ENCODE measurements at places on chromosomes 1 and 21.

- no peak for DNase-seq
Observed at GRCh38 chr1:10670190-10670589, 126.3 kb downstream of the CASZ1 start.

DNA sequence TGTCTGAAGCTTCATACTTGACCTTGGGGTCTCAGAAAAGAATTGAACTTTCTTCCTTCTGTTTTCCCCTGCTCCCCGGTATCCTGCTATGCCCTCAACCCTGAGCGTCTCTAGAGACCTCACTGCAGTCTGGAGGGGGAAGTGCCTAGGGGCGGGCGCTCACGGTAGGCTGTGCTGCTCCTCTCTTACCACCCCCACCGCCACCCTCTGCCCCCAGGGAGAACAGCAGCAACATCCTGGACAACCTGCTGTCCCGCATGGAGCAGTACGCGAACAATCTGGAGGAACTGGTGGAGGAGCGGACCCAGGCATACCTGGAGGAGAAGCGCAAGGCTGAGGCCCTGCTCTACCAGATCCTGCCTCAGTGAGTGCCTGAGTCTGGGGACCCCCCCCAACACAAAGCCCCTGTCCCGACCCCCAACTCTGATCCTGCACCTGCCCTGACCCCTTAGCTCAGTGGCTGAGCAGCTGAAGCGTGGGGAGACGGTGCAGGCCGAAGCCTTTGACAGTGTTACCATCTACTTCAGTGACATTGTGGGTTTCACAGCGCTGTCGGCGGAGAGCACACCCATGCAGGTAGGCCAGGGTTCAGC, 10.3 kb downstream of the NPR1 start:
- DNase-seq, result no peak

DNA sequence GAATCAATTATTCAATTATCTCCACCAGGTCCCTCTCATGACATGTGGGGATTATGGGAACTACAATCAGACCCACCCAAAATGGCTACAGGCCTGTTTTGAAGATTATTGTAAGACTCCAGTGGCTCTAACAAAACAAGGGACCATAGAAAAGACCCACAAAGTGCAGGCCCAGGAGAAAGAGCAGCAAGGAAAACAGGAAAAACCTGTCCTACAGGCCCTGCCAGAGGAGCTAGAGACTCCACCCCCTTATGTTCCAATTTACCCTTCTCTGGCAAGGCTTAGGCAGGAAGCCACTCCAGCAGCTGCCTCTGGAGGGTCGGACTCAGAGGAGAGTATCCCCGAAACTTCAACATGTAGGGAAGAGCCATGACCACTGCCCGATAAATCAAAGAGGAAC, 96.5 kb downstream of the LIPI start:
- DNase-seq, result peak; percentile 43

GRCh38 chr1:225435487-225435886, 7.6 kb upstream of the LBR start:
- DNase-seq, result no peak

DNA sequence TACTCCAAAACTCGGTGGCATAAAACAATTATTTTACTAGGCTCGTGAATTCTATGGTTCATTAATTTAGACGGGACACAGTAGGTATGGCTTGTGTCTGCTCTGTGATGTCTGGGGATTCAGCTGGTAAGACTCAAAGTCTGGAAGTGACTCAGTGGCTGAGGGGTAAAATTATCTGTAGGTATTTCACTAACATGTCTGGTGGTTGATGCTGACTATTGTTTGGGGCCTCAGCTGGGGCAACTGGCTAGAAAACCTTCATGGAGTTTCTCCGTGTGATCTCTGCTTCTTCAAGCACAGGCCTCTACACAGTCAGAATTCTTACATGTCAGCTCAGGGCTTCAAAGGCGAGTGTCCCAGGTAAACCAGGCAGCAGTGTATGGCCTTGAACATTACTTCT, 41.2 kb upstream of the KLF17 start:
- DNase-seq, result no peak

- DNase-seq, result no peak
Observed at GRCh38 chr1:153150846-153151245, at the start of gene SPRR2G. Gene SPRR2G (minus strand): TSS chr1:153150890. CDS start chr1:153150110, 780 bp downstream.

DNA sequence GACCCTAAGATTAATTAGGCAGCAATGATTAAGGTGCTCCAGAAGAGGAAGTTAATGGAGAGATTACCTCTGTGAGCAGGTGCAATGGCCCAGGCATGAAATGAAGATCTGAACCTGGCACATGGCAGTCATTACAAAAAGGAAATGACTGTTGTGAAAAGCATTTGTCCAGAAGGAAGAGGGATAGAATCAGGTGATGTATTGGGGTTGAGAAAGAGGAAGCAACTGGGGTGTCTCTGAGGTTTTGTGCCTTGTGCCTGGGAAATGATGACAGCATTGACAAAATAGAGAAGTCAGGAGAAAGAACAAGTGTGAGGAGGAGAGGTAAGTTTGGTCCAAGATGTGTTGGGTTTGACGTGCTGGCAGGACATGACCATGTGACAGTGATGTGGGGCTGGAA, 5.6 kb downstream of the CRCT1 start:
- no peak for DNase-seq

DNA sequence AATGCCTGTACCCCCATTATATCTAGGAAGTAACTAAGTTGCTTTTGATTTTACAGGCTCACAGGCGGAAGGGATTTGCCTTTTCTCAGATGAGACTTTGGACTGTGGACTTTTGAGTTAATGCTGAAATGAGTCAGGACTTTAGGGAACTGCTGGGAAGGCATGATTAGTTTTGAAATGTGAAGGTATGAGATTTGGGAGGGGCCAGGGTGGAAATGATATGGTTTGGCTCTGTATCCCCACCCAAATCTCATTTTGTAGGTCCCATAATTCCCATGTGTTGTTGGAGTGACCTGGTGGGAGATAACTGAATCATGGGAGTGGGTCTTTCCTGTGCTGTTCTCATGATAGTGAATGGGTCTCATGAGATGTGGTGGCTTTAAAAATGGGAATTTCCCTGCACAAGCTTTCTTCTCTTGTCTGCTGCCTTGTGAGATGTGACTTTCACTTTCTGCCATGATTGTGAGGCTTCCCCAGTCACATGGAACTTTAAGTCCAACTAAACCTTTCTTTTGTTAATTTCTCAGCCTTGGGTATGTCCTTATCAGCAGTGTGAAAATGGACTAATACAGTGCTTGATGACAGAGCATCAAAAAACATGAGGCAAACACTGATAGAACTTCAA, 1119.5 kb downstream of the PLA2G4A start:
- no peak for DNase-seq

DNA sequence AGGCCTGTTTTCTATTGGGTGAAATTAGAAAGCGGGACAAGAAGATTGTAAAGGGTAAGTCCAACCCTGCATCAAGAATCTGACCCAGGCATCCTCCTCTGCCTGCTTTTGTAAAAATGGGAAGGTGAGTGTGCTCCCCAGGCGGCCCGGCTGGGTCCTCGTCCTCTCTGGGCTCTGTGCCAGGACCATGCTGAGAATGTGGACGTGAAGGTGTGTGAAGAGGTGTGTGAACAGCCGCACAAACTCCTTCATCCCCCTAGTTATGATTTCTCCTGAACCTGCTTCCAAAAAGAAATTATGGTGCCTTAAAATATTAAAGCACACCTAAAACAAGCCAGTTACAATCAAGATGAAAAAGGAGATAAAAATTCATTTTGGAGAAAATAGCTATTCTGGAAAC, 185.7 kb downstream of the IGSF21 start:
- no peak for DNase-seq

- DNase-seq, result no peak
Observed at GRCh38 chr1:150089846-150090520, 22.4 kb downstream of the VPS45 start.

DNA sequence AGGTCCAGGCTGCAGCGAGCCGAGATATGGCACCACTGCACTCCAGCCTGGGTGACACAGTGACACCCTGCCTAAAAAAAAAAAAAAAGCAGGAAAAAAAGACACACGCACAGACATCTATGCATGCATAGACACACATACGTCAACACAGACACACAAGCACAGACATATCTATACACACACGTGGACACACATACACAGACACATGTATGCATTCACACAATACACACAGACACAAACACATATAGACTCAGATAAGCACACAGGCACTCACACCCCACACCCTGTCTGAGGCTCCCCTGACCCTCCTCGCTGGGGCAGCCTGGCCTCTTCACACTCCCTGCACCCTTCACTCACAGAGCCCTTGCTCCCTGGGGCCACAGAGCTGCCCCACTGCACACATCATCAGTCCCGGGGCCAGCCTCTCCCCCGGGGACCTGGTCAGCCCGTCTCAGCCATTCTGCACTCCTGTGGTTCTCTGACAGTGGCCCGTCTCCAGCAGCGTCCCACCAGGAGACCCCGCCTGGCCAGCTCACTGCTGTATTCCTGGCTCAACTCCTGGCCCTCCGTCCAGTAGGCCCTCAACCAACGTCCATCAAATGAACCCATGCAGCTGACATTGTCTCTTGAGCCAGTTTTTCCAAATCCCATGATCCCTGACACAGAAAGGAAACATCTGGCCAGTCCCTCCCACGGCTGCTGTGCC, 4.6 kb upstream of the PRKCZ start:
- DNase-seq, result no peak

DNA sequence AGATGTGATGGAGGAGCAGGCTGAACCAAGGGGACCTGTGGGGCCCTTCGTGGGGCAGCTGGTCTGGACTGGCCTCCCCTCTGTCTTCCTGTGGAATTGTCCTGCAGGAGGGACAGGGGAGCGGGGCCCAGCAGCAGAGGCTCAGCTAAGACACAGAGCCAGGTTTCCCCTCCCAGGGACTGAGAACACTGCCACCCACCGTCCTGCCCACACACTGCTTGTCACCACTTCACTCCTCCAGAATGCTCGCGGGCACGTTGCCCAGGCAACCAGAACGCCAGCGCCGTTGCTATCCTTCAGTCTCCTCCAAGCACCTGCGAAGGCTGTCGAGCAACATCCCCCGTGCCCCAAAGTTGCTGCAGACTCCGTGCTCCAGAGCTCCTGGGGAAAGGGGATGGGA, 46.4 kb downstream of the AJAP1 start:
- no peak for DNase-seq

GRCh38 chr1:227886503-227886961, 61.2 kb downstream of the WNT9A start:
- no peak for DNase-seq

- DNase-seq, result no peak
Observed at GRCh38 chr1:172929006-172929405, 121.7 kb downstream of the TNFSF18 start.

DNA sequence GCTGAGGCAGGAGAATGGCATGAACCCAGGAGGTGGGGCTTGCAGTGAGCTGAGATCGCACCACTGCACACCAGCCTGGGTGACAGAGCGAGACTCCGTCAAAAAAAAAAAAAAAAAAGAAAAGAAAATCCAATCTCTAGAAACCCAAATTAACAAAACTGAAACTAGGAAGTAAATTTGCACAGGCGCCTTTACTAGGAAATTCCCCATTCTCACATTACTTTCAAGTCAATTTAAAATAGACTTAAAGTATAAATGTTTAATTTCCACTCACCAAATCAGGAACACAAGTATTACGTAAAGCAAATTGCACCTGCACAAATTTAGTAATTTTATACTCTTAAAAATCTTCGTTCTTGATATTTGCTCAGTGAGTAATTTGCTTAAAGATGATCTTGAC, 67.8 kb upstream of the BCAR3 start:
- no peak for DNase-seq

- no peak for DNase-seq
Observed at GRCh38 chr1:147815503-147815902, 55.1 kb upstream of the GJA5 start.

DNA sequence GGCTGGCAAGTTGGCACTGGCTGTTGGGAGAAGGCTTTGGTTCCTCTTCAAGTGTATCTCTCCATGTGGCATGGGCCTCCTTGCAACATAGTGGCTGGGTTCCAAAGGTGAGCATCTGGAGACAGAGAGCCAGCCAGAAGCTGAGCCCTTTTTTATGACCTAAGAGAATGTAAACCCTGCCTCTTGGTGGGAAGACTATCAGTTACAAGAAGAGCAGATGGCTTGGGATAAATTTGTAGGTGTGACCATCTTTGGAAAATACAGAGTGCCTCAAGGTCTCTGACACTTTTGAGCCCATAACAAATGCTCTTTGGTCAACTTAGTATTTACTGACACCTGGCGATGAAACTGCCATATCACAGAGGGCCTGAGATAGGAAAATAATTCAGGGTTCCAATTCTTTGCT, 31.4 kb upstream of the PRELP start:
- no peak for DNase-seq

DNA sequence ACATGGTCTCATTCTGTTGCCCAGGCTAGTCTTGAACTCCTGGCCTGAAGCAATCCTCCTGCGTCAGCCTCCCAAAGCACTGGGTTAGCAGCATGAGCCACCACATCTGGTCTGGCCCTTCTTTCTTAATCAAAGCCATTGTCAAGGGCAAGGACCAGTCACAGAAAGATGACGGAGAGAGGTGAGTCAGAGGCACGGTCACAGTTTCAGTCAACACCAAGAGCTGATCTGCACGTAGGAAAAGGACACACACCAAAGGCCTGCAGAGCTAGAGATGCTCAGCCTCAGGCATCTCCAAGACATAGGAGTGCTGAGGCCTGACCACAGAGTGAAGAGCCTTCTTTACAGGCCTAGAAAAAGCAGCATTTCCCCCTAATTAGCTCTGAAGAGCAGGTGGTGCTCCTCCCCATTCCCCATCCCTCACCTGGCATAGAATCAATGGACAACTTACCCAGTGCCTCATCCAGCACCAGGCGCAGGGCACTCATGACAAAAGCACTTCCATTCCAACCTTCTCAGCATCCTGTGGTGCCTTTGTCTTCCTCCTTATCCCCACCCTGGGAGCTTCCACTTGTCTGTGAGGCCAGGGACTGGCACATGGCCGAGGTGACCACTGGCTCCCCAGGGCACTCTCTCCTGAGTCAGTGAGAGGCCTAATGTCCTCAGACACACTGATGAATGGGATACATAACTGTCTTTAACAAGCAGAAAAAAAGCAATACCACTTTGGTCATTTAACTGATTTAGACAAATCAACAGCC, 139.8 kb downstream of the AJAP1 start:
- DNase-seq, result no peak

- DNase-seq, result peak; percentile 58
Observed at GRCh38 chr21:17513214-17514123, 626 bp downstream of the CXADR start.

DNA sequence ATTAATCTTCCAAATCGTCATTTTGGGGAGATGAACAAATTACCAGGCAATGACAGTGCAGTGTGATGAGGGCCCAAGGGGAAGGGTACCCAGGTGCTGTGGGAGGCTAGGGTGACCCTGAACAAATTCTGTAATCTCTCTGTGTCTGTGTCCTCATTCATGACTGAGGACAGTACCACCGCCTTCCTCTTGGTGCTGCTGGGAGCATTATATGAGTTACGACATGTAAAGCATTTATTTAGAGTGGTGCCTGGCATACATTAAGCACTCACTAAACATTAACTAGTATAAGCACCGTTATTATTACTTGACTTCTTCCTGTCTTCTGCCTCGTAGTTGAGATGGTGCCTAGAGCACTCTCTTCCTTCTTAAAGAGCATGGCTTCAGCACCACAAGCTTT, 468.2 kb upstream of the VAMP3 start:
- DNase-seq, result peak; percentile 22

DNA sequence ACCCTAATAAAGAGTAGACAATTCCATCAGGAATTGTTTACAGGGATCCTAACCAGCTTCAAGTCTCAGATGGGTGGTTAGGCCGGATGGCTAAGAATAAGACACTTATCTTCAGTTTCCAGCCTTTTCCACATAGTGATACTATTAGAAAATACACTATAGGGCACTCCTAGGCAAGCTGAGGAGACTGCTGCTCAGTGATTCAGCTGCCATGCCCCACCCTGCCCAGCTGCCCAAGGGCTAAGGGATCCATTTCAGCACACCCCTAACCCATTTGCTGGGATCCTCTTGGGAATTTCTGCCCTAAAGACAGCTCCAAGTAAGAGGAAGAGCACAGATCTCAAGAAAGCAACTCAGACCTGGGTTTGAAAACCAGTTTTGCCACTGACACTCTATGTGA, 31.9 kb downstream of the PLPP3 start:
- no peak for DNase-seq
